ENCODE measurements at places on chromosomes 3 and 15.
A peak's percentile ranks its signal among the peaks of the same experiment; 100 is the strongest.

DNA sequence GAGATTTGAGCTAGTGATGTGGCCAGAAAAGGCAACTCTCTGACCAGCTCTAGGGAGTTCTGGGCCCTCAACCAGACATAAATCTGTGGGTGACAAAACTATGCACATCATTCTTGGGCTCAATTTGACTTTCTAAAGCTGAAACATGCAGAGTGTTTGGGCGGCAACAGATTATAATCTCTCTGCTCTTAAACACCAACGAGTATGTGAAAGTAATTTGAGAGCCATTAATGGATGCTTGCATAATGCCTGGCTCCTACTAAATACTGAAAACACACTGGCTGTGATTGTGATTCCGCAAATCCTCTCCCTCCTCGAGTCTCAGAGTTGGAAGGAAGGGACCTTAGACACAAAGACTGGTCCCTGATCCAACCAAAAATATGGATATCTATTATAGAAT is 186.7 kb downstream of the UACA start:
- DNase-seq: no peak

DNA sequence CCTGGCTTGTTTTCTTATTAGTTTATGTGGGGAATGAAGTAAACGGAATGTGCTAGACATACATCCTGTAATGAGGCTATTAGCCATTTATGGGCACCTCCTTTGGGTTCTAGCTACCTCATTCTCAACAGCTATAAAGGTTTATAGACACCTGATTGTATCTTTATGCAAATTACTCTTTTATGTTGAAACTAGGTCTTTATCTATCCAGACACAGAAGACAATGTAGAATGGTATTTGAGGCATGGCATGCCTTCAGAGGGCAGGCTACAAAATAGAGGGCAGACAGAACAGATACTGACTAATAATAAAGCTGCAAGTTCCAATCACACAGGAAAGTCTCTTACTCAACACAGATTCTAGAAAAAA is 27.1 kb downstream of the TBC1D2B start:
- no peak for DNase-seq

- DNase-seq: no peak
These were observed 8.9 kb upstream of the FURIN start for GRCh38 chr15:90859234-90860131.

DNA sequence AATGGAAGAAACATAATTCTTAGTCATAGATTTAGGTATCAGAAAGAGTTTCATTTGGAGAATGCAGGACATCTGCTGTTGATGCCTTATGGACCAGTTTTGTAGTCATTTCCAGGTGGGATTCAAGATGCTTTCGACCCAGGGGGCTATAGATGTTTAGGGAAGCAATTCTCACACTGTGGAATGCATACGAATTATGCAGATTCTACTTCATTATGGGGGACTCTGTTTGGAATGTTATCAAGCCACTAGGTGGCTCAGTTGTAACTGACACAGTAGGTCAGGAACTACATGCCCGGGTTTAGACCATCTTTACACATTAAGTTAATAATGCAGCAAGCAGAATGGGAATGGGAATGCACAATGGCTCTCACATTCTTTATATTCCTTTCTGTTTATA is 1359.8 kb downstream of the ZPLD1 start:
- no peak for DNase-seq

DNA sequence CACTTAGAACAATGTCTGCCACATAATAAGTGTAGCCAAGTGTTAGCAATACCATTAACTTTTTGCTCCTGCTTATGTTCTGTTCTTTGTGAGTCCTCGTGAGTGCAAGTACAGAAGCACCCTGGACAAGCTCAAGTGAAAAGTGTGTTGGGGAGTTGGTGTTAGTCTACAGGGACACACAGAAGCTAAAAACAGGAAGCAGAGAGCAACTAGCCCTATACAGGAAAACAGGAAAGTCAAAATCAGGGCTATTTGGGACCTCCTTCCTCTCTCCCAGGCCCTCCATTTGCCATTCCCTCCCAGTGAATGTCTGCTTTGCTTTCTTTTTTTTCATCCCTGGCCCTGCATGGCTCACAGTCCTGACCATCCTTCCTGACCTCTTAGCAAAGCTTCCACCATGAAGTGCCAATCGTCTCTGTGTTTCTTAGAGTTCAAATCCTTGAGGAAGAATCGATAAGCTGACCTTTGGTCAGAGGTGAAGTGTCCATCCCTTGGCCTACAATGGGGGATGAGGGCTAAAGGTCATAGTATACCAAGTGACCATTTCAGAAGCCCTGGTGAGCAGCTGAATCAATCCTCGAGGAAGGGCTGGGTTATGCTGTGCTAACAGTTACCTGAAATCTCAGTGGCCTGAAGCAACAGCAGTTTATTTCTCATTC is 328.2 kb downstream of the SHQ1 start:
- DNase-seq: no peak

GRCh38 chr15:70206668-70207067 is 109.0 kb upstream of the TLE3 start:
- no peak for DNase-seq

GRCh38 chr3:156732715-156733421 is 58.5 kb downstream of the TIPARP start:
- DNase-seq: no peak

DNA sequence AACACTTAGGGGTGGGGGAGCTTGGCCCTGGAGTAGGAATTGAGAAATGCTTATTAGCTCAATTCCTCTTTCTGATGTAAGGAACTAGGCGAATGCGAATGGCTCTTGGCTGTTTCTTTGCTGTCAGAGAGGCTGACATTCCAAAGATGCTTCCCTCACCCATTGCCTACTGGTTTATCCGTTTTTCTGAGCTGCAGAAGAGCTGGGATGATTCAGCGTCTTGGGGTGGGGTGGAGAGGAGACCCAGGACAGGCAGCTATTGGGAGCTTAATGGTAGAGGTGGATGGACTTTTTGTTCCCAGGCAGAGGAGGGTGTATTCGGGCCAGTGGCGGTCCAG is 9.8 kb downstream of the PLEKHO2 start:
- DNase-seq: no peak

- DNase-seq: no peak
These were observed 246.1 kb downstream of the ZIC1 start for GRCh38 chr3:147655236-147655635.

GRCh38 chr15:62521396-62521795 is 356.3 kb upstream of the C2CD4B start:
- no peak for DNase-seq

DNA sequence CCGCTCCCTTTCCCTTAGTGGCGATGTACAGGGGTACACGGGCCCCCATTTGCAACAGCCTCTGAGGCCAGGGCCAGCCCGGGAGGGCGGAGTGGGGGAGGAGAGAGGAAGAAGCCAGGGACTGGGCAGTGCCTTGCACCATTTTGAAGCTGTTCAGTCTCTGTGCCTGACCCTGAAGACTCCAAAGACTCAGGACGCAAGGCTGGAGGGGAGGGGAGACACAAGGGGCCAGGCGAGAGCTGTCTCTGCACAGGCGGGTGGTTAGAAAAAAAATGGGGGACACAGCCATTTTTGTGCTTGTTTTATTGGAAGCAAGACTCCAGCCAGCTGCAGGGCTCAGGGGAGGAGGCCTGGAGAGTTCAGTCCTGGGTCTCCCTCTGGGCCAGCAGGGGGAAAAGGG is 1.6 kb downstream of the RPP25 start:
- DNase-seq: no peak

- peak; percentile 64 for DNase-seq
These were observed 29.0 kb downstream of the CPOX start for GRCh38 chr3:98564282-98565005.

DNA sequence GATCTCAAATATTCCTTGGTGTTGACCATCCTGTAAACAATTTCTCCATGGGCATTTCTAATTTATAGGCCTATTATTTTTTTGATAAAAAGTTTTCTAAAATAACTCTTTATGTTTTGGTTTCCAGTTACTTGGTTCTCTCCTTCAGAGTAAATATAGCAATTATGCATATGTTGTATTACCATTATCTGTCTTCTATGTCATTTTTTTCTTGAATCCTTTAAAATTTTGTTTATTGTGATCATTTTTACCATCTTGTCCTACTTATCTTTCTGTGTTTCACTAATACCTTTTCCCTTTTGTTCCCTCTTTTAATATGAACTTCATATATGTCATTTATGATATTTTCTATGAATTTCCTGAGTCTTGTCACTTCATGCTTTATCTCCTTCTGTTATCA is 341.1 kb downstream of the PDCD6IP start:
- no peak for DNase-seq

- no peak for DNase-seq
These were observed 45.0 kb downstream of the CPEB1 start for GRCh38 chr15:82602195-82602594.

DNA sequence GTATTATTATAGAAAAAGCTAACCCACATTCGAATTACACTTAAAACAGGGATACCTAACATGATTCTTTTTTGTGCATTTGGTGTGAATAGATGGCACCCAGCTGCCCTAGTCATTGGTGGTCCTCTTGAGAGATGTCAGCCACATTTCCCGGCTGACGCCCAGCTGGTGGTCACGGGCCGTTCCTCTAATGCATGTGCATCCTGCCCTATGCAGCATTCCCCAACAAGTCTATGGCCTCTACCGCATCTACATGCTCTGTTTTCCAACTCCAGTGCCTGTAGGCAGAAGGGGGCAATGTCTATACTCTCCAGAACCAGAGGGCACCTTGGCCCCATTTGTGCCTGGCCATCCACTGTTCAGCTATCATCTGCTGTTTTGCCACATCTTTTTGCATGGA is 78.6 kb upstream of the PRICKLE2 start:
- no peak for DNase-seq

DNA sequence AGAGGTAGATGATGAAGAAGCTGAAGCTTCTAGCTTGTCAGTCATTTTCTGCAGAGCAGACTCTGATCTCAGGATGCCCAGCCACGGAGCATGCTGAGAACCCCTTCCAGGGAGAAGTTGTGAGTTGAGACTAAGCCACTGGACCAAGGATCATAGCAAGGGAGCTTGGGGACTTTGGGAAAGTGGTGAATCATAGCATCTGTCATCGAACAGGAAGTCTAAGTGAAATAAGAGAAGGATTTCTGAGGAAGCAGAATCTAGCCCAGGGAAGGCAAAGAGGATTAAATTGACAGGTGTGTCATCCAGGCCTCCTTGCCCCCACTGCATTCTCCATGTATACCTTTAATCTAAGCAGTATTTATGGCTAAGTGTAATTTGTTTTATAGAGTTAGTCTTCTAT is 71.8 kb upstream of the TMEM108 start:
- no peak for DNase-seq

DNA sequence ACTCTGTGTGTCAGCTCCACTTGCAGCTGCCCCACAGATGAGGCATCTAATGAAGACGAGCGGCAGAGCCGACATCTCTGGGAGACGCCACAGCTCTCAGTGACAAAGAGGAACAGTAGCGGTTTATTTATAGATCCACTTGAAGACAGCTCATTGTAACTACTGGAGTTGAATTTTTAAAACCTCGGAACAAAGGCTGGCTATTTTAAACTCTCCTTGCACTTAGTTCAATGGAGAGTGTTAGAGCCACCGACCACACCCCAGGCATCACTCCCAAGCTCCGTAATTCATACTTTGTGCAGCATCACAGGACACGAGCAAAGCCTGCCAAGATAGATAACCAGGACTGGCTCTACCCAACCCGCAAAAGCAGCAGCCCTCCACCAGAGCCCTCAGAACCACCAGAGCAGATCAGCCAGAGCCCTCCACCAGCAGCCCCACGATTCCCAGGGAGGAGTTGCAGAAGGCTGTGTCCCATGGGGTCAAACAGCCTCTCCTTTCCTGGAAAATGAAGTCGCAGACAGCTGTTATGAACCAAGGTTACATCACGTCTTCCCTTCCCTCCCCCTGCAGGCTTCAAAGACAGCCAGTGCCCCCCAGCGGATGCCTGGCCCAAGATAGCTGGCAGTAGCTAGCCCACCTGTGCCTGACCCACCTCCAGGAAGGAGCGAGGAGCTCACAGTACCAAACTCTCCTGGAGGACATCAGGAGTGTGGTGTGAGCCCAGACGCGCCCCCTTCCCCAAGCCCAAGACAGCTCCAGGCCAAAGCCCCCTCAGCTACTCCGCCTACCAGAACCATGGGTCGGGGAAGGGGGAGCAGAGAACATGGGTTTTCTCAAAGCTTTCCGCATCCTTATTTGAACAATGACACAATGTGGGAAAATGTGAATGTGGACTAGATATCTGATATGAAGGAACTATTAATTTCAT is 45.7 kb downstream of the POC1A start:
- no peak for DNase-seq

DNA sequence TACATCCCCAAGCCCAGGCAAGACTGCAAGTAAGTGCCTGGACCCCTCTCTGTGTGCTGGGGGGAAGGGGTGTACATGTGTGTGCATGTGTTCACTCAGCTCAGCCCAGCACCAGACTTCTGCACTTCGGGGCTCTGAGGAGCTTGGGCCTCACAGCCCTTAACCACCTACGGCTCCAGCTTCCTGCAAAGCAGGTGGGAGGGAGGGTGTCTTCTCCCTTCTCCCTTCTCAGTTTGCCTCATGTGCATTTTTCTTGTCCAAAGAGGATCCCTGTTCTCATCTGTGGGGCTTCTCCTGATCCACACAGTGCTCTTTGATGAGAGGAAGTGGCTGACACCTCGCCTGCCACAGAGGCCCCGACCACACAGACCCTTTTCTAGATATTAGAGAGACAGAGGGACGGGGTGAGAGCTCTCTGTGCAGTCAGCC is 69.3 kb downstream of the MESD start:
- DNase-seq: no peak

DNA sequence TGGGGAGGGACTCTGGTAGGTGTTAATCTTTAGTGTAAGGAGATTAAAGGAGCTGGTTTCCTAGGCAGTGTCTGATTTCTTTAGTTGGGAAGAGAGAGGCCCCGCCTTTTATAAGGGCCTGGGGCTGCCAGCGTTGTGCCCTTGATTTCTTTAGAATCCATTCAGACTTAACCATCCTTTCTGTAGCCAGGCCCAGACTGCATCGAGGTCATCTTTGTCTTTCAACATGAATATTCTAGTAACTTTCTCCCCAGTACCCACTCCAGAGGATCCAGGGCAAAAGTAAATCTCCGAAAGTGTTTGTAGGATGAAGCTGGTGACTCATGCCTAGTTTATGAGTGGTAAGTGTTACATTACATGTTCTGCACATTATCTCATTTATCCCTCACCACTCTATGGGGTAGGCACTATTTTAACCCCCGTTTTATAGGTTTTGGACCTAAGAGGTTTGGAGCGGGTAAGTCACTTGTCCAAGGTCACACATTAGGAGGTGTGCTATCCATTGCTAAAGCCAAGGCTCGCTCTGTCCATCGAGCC is 11.8 kb upstream of the USP3 start:
- no peak for DNase-seq

DNA sequence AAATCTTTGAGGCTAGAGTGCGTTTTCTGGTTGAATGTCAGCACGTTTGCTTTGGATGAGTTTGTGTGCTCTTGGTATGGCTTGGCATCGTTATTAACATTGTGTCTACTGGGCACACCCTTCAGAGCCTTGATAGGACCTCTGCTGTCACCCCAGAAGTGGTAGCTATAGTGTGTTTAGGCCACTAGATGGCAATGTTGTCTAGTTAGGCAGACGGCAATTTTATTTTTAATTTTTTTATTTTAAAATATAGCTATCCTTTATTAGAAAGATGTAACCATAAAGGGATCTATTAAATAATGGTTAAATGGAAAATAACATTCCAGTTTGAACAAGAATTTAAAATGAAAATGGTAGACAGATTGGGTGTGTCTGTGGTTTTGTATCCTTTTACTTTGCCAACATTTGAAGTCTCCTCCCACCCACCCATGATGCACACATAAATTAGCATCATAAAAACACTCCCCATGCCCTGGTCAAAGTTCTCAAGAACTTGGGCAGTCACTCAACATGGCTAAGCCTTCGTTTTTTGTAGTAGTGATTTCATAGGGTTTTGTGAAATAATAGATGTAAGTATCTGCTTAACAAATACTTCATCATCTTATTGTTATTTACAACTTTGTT is 200.7 kb downstream of the KCNH8 start:
- no peak for DNase-seq
